ENCODE measurements at places on chromosomes 3 and 15. TPM values are rescaled to one million over a fixed set of nuclear protein-coding genes. Genes with fewer than 3 reads are reported as not detected.

DNA sequence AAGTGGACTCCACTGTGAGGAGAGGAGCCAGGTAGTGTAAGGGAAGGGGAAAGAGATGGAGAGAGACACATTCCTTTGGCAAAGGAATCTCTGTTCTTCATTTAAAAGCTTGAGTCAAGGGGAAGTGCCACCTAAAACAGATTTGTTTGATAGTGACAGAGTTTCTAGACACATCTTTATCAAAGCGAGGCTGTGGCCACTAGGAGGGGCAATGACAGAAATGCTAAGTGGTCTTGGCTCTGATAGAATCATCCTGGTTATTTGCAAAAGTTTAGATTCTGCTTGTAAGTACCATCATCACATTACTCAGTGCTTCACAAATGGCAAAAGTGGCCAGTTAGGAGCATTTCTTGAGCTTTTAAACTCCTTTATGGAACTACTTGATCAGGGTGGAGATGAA, 261.4 kb downstream of the CNTN3 start:
- DNase-seq = no peak

DNA sequence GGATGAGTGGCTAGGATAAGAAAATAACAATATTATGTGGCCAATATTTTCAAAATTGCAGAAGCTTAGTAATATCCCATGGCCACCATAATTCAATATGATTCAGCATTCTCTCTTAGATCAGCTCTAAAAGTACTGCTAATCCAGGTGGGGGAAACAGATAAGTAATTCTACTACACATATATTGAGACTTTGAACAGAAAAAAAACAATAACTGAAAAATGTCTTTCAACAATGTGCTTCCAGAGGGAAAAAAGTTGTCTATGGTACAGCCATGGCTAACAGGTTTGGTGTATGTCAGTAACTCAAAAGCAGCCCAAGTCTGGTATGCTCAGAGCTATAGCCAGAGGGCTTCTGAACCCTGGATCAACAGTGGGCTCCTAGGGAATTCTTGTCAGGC, 42.4 kb upstream of the PPIB start:
- DNase-seq = no peak

DNA sequence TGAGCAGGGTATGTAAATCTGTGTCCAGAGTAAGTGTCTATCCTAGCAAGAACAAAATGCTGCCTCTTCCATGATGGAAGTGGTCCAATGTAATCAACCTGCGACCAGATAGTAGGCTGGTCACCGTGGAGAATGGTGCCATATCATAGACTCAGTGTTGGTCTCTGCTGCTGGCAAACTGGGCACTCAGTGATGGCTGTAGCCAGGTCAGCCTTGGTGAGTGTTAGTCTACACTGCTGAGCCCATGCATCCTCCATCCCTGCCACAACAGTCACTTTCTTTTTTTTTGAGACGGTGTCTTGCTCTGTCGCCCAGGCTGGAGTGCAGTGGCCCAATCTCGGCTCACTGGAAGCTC, 69.3 kb downstream of the CHRD start:
- no peak for DNase-seq

GRCh38 chr3:58176827-58177489, 33.8 kb downstream of the DNASE1L3 start:
- no peak for DNase-seq

DNA sequence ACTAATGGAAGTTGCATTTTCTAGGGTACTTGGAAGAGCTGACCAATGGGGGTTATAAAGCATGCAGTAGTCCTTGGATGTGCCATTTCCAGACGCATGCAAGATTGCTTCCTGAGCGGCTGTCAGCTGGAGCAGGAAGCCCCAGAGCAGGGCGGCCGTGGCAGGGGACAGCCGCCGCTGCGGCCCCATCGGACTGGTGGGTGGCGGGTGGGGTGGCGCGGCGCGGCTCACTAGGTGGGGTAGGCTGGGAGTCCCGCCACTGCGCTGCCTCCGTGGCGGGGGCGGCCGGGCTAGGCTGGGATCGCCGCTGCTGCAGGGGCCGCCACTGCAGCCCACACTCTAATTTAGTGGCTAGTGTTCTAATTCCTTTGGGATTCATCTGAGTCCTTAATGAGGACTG, 56.5 kb upstream of the FGF7 start:
- DNase-seq = no peak

DNA sequence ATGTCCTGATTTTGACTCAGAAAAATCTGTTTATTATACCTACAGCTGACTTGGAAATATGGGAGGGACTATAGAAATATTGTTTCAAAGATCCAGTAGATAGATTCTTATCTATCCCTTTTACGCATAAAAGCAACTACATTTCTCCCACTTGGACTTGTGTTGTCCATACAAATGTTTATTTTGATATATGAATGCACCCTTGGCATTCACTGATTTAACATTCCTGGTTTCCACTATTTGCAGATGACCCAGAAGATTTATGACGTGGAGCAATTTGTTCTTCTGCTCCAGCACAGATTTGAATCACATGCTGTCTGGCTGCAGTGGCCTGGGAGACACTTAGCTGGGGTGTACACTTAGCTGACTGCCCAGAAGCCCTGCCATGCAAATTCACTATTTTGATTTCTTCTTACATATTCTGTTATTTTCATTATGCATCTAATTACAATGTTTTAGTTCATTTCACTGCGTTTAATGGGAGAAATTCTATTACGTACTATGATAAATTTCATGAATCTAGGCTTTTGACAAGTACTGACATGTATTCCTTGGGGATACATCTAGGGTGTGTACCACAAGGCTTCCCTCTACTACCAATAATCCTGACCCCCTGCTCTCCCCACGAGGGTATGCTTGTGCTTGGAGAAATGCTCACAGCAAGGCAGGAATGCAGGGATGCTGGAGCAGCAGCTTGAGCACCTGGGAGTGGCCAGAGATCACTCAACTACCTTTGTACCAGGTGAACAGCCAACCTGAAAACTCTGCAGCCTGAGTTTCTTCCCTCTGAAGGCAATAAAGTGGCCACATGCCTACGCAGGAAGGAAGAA, 223.6 kb upstream of the TBL1XR1 start:
- no peak for DNase-seq

DNA sequence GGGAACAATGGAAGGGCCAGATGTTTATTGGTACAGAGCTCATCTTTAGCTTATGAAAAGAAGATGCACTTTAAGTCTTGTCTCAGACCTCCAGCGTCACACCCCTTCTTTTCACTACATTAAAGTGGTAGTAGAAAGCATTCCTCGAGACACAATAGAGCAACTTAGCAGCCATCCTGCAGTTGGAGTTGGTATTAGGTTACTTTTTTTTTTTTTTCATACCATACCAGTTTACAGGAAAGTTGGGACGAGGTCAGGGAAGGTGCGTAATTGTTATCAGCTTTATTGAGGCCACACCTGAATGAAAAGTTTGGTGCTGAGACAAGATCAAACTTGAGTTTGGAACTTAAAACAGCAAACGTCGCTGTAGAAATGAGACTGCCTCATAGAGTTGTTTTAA, 203.8 kb downstream of the SOX2 start:
- no peak for DNase-seq

- DNase-seq = no peak
Observed at GRCh38 chr3:187400756-187401155, 32.6 kb downstream of the RTP4 start.

GRCh38 chr3:64022451-64023186, 675 bp downstream of the PSMD6 start:
- DNase-seq = peak; percentile 20

- no peak for DNase-seq
Observed at GRCh38 chr3:177463863-177464262, 266.6 kb upstream of the TBL1XR1 start.

DNA sequence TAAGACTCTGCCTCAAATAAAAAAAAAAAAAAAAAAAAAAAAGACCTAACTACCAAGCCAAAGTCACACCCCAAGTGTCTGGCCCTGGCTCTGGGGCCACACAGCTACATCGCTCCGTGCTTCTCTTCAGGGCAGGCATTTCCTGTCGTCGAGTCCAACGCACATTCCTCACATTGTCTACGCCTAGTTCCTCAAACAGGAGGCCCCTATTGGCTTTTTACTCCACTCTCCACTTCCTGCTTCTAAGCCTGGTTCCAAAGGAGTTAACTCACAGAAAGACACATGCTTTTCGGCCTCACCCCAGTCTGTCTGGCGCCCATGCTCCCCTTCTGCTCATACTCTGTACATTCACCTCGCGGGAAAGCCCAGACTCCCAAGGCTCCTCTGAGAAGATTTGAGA, 28.8 kb downstream of the KNG1 start:
- DNase-seq = peak; percentile 82

DNA sequence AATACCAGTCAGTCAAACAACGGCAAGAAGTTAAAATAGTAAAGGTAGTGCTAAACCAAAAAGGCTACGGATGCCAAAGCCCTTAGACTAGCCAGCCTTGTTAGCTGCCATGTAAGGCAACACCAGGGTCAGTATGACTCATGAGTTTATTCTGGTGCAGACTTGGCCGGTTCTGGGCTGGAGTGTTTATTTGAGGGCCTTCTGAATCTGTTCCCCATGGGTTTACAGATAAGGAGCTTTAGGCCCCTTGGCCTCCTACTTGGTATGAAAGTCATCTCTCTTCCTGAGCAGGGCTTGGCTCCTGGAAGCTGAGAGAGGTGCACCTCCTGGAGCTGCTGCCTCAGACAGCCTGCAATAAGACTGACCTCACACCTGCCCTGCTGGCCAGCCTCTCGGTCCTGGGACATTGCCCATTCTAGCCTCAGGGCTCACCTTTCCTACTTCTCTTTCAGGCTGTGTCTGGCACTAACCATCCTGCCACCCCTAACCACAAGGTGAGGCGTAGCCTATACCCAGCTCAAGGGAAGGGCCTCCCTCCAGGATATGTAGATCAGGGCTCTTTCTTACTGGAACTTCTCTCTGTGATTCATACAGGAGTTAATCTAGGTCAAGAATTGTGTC, 10.4 kb upstream of the RTP1 start:
- peak; percentile 22 for DNase-seq

DNA sequence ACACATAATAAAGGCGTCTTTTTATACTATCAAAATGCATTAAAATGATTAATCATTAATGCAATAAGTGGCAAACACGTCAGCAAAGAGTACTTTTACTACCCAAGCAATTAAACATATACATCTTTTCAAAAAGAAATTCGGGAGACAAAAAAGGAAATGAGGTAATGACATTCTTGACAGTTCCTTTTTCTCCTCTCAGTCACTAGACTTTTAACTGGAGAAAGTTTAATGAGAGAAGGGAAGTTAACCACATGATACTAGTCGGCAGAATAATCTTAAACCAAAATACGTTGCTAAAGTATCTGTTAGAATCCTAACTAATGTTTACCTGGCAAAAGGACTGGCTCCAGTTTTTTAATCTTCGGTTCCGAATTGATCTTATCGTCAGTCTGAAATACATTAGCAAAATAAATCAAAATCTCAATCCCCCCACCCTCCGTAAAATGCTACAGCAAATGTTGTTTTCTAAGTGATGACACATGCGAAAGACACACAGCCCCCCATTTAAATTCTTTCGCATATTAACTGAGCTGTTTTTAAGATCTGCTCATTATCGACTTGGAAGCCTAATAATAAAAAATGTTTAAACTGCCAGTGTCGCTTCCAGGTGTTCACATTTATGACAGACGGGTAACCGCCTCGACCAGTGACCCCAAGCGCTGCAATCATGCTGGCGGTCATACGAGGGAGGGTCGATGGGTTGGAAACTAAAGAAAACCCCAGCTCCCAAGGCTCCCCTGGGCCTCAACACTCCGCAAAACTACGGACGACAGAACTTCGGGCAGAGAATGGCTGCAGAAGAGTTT, 778 bp downstream of the MTMR10 start:
- DNase-seq = no peak

- DNase-seq = no peak
Observed at GRCh38 chr15:101276501-101277037, 716 bp downstream of the SELENOS start.

DNA sequence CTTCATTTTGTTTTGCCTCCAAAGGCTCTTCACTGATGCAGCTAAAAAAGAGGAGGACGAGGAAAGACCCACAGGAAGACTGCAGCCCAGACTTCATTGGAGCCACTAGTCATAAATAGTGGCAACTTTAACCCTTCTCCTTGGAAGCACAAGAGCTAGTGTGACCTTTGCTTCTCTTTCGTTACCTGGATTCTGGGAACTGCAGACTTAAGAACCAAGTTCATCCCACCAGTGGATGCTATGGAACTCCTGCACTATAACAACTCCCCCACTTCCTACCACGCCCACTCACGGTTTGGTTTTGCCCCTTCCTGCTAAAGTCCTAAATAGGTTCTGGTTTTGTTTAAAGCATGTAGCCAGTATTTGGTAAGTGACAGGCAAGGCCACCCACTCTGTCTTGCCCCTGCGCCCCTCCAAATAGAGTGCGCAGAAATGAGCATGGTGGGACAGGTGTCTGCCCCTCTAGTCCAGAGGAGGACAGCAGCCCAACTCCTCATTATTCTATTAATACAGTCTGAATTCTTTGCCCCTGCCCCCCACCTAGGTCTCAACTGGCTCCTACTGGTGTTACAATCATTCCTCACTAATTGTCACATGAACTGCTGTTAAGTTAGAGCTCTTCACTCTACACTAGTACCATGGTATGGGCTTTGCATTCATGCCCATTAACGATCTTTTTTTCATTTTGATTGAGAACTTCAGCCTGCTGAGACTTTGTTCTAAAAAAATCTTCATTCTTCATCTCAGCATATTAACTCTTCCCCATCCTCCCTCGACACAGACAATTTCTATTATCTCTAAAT, 504.6 kb downstream of the FOXP1 start:
- DNase-seq = no peak

DNA sequence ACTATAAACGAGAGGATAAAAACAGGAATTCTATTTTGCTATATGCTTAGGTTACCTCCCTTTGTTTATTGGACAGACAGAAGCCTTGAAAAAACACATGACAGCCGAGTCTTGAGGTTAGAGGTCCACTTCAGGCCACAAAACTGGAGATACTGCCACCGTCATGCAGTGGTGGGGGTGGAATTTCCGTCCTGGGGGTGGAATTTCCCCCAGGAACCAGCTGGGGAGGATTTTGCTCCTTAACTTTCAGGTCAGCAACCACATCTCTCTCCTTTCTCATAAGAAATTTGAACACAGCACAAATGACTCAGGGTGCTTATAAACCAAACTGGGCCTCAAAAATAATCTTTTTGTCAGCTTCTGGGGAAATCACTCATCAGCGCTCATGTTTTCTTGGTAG, 545.8 kb upstream of the ADAMTS9 start:
- no peak for DNase-seq

DNA sequence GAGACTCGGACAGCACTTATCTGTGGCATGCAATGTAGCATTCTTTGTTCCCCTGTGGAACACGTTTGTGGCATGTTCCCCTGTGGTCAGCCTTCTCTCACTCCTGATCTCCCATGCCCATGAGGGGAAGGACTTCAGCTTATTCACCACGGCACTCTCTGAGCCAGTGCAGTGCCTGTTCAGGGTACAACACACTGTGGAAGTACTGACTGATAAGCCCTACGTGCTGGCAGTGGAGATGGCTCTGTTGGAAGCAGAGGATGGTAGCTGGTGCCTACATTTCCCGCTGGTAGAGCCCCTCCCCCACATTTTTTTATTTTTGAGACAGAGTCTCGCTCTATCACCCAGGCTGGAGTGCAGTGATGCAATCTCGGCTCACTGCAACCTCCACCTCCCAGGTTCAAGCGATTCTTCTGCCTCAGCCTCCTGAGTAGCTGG, 43.5 kb upstream of the ETV5 start:
- no peak for DNase-seq

GRCh38 chr3:72798552-72799195, 49.6 kb downstream of the SHQ1 start:
- no peak for DNase-seq

MYO5C gene
- total RNA-seq = 71.4 TPM

SUSD5 gene
- 0.35 TPM for total RNA-seq

ZNF662 gene
- 5.5 TPM for total RNA-seq

PROS1 gene
- total RNA-seq = 26.0 TPM

GLDN gene
- total RNA-seq = 8.6 TPM

HRG gene
- 0.25 TPM for total RNA-seq

TRH gene
- total RNA-seq = not detected

ISLR gene
- total RNA-seq = 8.5 TPM

All from colonic mucosa (tissue), 4 donors.